ENCODE measurements at places on chromosomes 2 and 18.

DNA sequence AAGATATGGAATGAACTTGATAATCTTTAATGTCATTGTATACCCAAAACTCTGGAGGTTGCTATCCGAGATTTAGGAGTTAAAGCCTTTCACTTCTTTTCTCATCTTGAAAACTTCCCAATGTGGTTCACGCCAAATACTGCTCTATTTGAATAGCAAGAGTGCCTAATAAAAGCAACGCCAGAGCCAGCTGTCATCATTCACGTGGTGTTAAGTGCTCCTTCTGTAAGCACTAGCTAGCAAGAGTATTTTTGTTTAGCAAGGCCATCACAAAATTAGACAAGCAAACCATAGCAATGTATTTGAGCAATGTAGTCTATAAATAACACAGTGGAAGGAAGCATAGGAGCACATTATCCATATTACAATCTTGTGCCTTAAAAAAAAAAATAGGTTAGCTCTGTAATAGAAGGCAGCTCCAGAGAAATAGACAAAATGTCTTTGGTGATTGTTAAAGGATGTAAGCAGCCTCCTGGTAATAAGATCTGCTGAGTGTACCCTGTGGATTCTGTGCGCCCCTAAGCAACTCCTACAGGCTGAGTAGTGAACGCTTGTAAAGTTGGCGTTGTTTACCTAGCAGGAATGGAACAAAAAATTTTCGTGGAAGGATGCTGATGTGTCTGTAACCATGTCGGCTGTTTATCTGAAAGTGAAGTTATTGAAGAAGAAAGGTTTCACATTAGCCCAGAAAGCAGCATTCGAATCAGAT lies 518.0 kb downstream of the CNTNAP5 start:
- DNase-seq = no peak

- DNase-seq = no peak
Observed at GRCh38 chr2:232438951-232439757, 16.8 kb upstream of the ALPI start.

- DNase-seq = peak; percentile 8
Observed at GRCh38 chr18:28684746-28685355, 507.9 kb upstream of the CDH2 start.

- peak; percentile 20 for DNase-seq
Observed at GRCh38 chr2:57181315-57182038, 865.1 kb upstream of the VRK2 start.

GRCh38 chr2:140067661-140068060 lies 1287.5 kb upstream of the NXPH2 start:
- no peak for DNase-seq

DNA sequence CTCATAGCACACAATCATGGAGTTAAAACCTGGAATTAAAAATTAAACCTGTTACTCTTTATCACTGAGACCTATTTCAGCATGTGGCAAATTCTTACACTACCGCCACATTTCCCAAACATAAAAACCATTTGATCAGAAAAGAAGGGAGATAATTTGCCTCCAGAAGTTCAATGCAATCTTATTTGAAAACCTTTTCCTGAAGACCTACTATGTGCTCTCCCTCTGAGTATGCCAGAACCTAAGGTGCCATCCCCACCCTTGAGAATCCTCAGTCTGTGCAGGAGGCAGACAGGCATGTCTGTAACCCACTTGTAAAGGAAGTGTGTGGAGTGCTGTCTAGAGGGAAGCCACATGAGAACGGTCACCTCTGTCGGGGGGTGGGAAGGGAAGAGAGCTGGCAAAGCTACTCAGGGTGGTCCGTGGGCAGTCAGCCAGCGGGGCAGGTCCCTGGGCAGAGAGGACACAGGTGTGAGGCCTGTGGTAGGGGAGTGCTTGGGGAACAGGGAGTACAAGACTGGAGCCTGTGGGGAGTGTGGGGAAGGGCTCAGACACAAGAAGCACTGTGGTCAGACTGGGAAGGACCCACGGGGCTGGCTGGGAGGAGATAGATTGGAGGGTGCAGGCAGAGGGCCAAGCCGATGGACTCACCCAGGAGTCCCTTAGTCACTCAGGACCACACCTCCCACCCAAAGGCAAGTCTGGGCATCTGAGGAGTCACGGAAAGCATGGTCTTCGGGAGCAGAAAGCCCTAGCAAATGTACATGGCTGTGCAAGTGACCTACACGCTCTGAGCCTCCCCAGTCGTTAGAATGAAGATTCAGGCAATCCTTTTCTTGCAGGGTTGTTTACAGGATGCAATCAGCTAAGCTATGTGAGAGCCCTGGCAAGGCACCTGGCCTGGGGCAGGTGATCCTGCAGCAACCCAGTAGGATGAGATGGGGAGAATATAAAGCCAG lies 22.8 kb downstream of the CRACDL start:
- peak; percentile 50 for DNase-seq

DNA sequence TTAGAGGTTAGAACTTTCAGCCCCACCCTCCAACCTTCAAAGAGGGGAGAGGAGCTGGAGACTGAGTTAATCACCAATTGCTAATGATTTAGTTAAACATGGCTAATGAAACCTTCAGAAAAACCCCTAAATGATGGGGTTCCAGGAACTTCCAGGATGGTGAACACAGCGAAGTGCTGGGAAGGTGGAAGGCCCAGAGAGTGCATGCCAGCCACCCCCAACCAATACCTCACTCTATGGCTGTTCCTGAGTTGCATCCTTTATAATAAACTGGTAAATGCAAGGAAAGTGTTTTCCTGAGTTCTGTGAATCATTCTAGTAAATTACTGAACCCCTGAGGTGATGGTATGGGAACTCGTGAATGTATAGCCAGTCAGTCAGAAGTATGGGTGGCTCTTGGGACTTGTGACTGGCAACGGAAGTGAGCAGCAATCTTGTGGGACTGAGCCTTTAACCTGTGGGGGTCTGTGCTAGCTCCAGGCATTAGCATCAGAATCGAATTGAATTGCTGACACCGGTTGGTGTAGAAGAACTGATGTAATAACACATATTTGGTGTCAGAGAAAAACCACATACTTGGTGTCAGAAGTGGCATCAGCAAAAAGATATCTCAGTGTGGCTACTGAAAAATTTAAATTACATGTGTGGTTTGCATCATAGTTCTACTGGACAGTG lies 37.4 kb downstream of the NPHP1 start:
- peak; percentile 18 for DNase-seq

GRCh38 chr2:210713122-210713521 lies 156.7 kb downstream of the CPS1 start:
- no peak for DNase-seq

GRCh38 chr2:101655702-101656422 lies 41.6 kb upstream of the MAP4K4 start:
- DNase-seq = peak; percentile 61

DNA sequence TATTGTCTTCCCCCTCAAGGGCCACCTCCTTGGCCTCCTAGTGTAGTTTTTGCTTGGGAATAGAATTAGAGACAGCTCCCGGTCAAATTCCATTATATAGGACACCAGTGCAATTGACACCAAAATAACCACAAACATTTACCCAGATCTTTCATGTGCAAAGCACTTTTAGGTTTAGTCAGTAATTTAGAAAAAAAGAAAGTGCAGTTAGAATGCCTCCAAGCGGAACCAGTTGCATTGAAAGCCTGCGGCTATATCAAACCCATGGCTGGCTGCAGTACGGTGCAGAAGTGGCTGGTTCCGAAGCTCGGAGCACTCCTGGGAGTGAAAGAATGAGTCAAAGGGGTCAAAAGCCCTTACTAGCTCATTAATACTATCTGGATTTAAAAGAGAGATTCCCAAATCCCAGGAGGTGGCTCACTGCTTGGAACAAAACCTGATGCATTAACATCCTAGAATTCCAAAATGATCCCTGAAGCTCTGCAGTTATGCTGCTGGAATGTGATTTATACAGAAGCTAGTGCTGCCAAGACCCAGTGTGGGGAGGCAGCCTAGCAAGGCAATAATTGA lies 432.2 kb upstream of the KLHL29 start:
- DNase-seq = no peak

GRCh38 chr18:53148123-53148522 lies 808.1 kb downstream of the DCC start:
- no peak for DNase-seq

DNA sequence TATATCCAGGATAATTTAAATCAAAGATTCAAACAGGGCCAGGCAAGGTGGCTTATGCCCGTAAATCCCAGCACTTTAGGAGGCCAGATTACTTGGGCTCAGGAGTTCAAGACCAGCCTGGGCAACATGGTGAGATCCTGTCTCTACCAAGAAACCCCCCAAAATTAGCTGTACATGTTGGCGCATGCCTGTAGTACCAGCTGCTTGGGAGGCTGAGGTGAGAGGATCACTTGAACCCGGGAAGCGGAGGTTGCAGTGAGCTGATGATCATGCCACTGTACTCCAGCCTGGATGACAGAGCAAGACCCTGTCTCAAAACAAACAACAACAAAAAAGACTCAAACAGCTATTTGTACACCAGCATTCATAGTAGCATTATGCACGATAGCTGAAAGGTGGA lies 9.2 kb downstream of the RAB10 start:
- no peak for DNase-seq

DNA sequence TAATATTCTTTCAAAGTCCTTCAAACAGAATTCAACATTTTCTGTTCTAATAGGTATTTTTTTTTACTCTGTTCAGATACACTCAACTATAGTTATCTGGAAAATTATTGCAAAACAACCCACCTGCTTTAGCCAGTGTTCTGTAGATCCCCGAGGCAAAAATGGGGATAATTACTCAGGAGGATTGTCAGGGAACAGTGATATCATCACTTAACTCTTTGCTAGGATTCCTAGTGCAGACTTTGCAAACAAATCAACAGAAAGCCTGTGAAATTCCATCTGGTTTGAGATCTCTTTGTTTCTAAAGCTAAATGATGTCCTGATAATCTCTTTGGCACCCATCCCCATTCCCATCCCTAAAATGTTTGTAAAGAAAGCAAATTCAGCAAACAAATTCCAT lies 413.6 kb upstream of the MEIS1 start:
- DNase-seq = no peak

- no peak for DNase-seq
Observed at GRCh38 chr2:173659509-173659908, 304.8 kb downstream of the CDCA7 start.

DNA sequence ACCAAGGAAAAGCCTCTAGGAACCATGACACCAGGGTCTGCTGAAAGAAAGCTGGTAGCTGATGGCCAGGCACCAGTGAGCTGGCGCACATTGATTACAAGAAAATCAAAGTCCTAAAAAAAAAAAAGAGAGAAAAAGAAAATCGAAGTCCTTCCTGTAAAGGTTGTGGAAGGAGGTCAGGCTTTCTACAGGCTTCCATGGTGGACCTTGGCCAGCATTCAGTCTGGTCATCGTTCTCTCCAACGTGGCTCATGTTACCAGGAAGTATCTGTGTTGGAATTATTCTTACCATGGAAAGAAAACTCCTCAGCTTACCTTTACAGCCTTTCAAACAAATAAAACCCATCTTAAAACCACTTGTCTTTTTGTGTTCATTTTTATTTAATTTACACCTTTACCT lies 65.6 kb downstream of the CYB5A start:
- no peak for DNase-seq

GRCh38 chr2:65937379-65938160 lies 497.4 kb upstream of the MEIS1 start:
- DNase-seq = peak; percentile 5

- DNase-seq = no peak
Observed at GRCh38 chr2:120625865-120626560, 109.7 kb upstream of the GLI2 start.

GRCh38 chr2:149420053-149420963 lies 89.9 kb downstream of the LYPD6 start:
- no peak for DNase-seq

DNA sequence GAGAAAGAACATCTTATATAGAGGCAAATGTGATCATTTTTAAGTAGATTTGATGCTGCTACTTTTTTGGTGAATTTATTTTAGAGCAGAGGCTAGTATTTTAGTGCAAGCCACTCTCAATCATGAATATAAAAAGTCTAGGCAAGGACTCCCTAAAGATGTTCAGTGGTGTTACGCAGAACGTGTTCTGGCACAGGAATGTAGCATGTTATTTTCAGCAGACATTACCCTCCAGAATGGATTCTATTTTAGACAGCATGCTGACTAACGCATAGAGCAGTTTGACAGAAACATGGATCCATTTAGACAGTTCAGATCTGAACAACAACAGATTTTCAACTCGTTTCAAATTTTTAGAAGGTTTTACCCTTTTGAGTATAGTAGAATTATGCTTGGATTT lies 54.1 kb downstream of the DSC3 start:
- no peak for DNase-seq

DNA sequence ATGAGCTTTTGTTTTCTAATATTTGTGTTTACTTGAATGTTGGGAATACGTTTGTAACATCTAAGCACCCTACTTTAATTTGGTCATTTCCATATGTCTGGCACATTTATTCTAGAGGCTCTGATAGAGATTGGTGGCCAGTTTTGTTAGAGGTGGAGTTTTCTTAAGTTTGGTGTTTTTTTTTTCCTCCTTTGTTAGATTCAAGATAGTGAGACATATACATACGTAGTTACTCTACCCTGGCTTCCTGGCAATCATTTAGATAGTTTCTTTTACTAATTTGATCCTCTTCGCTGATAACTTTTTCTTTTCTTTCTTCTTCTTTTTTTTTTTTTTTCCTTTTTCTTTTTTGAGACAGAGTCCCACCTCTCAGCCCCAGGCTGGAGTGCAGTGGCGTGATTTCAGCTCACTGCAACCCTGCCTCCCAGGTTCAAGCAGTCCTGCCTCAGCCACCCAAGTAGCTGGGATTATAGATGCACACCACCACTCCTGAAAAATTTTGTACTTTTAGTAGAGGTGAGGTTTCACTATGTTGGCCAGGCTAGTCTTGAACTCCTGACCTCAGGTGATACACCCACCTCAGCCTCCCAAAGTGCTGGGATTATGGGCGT lies 26.6 kb downstream of the SMCHD1 start:
- DNase-seq = no peak

DNA sequence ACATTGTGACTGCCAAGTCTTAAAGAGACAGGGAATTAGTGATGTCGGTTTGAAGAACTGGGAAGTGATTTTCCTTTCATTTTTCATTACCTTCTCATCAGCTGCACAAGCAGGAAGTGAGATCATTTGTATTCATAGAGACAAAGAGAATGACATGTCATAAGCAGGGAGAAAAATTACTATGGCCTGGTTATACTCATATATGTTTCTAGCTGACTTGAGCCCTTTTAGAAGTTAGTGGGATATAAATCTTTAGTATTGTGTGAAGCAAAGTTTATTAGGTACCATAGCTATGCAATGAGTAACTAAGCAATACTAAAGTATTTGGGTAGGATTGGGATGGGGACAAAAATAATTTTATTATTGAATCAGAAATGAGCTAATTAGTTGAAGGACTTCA lies 284.1 kb downstream of the PID1 start:
- DNase-seq = no peak

All from astrocyte of the spinal cord (primary cell).